ENCODE measurements at places on chromosomes 3 and 15.

GRCh38 chr15:98904544-98904943 lies 103.0 kb downstream of the PGPEP1L start:
- peak; percentile 35 for DNase-seq

DNA sequence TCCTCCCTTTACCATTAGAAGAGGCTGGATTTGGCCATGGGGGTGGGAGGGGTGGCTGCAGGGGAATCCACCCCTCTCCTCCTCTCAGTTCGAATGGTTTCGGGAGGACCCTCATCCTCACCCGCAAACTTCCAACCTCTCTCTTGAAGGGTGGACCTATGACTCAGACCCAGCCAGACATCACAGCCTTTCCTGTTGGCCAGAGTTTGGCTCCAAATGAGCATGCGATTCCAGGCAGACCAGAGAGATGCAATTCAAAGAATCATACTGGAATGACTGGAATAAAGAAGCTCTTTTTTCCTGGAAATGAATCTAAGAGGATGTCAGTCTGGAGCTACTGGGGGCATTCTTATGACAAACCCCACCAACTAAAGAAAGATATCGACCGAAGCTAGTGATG lies 516.7 kb upstream of the MDFIC2 start:
- no peak for DNase-seq

DNA sequence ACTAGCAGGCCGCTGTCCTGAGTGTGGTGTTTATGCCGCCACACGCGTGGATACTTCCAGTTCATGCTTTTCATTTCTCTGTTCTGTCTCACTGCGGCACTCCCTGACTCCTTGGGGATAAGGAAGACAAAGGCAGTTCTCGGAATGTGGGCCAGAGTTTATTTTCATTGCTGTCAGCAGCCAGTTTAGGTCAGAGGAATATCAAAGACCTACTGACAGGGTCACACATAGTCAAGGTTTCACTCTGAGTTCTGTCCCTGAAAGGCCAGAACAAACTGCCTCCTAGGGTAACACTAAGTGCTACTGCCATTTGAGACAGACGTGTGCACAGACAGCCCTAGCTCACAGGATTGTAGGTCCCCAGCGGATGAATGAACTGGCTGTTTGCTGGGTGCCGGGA lies 27.3 kb upstream of the SPTBN5 start:
- no peak for DNase-seq

- no peak for DNase-seq
Observed at GRCh38 chr3:10697918-10698317, 118.1 kb upstream of the SLC6A11 start.

DNA sequence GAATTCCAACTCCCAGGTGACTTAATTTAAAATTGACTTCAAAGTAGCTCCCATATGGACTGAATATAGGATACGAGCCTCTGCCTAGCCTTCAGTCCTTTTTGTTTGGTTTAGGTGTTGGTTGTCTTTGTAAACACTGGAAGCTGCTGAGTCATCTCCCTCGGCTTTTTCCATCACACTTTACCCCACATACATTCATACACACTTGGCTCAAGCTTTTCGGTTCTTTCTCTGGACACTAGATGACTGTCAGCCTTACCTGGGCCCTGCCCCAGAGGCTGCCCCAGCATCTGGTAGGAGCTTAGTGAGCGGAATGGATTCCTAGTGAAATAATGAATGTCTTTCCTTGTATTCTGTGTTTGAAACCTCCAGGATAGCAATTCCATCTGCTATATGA lies 201.5 kb upstream of the IL12A start:
- DNase-seq = peak; percentile 83

DNA sequence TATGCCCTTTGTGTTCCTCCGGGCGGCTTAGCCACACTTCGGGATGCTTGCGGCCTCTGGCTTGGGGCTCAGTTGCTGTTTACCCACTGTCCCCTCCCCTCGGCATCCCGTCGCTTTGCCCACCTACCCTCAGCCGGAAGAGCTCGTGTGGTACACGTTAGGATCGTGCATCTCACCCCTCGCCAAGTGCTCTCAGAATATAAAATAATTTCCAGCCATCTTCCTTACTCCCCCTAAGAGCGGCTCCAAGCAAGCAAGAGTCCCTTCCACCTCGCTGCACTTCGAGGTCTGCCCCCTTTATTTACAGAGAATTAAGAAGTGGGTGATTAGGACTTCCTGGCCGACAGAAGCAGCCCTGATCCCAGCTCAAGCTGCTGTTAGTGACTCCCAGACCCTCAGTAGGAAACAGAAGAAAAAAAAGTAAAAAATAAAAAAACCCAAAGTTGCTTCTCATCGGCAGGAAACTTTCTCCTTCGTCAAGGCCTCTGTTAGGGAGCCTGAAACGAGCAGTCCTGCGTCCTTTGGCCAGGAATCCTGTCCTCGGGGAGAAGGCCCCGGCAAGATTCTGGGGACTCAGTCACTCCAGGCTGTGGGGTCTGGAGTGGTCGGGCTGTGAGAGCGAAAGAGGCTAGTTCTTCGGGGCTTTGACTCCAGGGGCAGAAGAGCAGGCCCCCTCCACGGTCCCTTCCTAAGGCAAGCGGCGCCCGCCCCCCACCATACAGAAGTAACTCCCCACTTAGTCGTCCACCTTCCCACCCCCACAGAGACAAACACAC lies 3.0 kb downstream of the MEIS2 start:
- peak; percentile 91 for DNase-seq

DNA sequence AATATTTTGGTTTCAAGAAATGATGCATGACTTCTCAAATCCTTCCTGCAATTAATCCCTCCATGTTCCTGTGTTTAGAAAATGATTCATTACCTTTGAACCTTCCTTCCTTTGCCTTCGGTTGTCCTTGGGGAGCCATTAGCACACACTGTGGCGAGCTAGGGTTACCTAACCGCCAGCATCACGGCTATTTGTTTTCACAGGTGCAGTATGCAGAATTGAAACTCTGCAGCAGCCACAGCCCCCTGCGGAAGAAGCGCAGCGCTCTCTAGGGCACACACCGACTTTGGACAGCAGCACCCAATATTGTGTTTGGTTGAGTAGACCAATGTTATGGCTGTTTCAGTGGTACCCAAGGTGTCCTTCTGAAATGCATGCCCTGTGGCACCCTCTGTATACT lies 247.4 kb downstream of the MCTP2 start:
- DNase-seq = peak; percentile 96

DNA sequence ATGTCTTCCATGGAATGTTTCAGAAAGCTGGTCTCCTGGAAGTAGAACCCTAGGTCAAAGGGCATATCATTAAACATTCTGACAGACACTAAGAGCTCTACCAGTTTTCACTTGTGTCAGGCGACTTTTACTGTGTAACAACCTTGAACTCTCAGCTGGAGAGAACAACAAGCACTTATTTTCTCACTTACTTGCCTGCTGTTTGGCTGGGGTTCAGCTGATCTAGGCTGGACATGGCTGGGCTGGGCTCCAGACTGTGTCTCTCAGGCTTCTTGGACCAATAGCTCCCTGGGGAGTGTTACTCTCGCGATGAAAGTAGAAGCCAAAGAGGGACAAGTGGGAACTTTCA lies 527.3 kb downstream of the SHQ1 start:
- DNase-seq = no peak

DNA sequence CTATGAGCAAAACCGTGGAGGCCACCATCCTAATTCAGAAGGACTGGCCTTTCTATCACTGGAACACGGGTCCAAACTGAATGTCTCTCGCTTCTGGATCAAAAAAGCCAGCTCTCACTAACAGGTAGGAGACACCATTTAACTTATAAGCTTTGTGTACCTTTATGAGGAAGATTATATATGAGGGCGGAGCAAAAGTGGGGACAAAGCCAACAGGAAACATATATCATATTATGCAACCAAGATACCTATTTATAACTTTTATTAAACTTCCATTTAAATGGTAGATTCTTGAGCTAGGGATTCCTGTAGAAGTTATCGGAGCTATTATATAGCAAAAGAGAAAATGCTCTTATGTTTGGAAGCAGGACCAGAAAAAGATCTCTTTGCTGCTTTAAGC lies 78.4 kb downstream of the IGF2BP2 start:
- no peak for DNase-seq

DNA sequence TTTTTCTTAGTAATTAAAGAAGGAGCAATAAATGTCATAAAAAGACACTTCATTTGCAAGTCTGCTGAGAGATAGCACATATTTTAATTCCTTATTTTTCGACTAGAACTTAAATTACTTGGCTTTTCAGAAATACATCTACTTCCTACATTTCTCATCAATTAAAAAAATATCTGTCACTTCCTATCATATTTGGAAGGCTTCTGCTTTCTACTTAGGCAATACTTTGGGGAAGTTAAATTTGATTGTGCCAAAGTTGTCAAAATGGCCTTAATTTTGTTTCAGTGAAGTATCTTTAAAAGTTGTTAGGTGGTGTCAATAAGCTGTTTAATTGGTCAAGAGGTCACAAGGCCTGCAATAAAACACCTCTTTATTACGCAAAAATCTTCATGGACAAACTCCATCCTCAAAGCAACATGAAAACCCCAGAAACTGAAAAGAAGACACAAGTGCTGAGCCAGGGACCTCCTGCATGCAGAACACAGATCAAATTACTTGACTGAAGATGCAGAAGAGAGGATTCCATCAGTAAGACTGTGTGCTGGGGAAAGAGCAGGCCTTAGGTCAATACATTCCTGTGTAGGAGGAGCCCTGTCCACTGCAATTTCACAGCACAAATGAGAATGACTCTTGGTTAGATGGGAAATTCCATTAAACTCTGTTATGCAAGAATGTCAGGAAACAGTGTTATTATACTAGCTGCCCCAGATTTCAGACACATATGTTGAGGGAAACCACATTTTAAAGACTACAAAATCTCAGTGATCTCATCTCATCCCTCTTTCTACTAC lies 48.0 kb upstream of the FSTL1 start:
- DNase-seq = no peak

GRCh38 chr3:194608981-194609380 lies 24.2 kb downstream of the TMEM44 start:
- no peak for DNase-seq

DNA sequence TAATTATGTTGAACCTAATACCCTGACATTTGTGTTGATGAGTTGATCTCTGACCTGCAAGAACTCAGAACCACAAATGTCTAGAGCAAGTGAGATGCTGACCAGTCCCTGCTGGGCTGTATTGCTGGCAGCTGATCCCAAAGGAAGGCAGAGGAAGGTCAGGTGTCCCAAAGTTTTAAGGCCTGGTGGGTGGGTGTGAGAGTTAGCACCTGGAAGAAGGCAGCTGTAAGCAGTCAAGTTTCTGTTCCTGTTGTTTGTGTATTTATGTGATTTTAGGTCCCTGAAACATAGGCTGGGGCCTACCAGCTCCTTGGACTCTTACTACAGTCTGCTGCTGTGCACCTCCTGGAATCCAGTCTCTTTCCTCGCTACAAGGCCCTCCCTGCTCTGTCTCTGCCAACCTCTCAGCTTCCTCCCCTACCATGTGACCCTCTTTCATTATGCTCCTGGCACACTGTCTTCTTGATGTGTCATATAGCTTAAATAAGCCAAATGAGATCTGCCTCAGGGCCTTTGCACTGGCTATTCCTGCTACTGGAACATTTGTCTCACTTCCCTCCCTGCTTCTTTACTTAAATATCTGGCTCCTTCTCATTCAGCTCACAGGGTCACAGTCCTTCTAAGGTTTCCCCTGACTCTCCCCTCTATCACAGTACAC lies 31.0 kb upstream of the ATOSA start:
- DNase-seq = peak; percentile 17

DNA sequence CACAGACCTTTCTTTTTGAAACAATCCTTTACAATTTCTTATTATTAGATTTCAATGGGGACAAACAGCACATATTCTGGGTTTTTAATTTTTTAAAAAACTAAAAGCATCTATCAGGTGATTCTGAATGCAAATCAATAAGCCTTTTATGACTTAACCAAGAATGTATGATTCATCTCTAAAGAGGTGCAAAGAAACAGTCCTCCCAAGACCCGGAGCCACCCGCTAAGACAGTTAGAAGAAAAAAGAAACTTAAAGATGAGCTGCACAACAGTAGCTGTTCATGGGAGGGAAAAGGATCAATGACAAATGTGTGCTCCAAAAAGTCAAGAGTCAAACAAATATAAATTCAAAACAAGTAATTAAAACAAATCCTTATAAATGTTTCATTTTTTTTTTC lies 319.5 kb downstream of the THSD4 start:
- DNase-seq = no peak

DNA sequence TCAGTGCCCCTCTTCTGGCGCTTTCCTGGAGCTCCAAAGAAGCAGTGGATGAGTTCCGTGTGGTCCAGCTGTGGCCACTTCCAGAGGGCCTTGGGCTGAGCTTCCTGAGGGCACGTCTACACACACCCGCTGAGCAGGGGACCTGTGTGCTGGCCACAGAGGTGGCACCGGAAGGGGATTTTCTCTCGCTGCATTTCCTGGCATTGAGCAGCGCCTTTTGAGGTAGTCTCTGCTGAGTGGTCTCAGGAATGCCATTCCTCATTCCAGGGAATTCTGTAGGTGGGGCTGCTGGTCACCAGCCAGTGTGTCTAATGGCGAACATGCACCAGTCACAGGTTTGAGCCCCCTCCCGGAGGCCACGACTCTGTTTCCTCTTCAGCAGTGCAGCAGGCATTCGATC lies 48.1 kb downstream of the AMOTL2 start:
- no peak for DNase-seq
